ENCODE measurements at places on chromosomes 5 and 9.

GRCh38 chr9:131616983-131617604 lies 71.8 kb downstream of the PRRT1B start:
- no peak for DNase-seq

DNA sequence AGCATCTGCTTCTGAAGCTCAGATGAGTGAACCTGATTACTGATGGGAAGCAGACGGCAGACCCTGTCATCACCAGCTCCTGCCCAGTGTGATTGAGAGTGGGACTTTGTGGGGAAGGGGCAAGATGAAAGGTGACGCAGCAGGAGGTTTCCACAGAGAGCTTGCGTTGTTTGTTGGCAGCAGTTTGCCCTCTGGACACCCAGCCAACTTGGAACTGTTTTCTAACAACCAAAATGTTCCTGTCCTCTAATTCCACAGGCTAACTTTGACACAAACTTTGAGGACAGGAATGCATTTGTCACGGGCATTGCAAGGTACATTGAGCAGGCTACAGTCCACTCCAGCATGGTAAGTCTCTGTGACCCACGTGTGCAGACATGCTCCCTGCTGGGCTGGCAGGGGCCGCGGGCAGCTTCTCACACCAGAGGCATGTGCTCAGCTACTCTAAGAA lies 20.9 kb downstream of the CYFIP2 start:
- no peak for DNase-seq

DNA sequence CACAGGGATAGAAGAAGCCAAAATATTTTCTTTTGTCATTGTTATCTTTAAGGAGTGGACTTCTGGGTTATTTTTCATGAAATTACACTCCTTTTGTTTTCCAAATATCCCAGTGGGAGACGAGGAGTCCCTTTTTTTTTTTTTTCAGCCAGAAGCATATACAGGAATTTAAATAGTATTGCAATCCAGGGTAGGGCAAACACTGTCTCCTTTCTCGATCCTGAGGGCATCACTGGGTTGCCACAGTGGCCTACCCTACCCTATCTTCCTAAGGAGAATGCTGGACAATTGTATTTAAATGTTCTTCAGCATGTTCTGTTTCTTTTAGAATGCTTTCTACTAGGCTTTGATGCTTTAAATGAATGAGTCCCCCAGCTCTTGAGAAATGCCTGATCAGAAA lies 47.9 kb downstream of the LRRC70 start:
- DNase-seq, result no peak

DNA sequence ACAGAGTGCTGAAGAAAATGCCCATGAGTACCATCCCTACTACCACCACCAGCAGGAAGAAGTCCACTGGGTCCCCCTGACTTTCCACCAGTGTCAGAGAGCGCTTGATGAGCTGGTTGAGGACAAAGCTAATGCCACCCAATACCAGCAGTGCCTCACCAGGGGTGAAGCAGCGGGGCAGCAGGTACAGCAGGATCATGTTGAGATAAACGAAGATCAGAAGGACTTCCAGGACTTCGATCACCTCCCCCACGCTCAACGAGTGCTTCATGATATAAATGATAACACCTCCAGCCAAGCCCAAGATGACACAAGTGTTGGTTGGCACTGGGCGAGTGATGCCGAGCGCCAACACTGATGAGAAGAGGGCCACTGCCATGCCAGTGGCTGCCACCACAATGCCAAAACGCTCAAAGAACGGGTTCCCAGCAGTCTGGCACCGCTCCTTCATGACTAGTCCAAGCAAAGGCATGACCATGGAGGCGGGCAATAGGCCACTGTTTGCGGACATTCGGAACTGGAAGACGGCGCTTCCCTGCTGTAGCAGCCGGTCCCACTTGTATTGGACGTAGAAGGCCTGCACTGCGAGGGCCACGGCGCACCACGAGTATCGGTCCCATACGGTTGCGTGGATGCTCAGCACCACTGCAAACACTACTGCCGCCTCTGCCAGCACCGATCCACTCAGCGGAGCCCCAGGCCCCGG lies 679 bp downstream of the DOLK start:
- DNase-seq, result no peak

DNA sequence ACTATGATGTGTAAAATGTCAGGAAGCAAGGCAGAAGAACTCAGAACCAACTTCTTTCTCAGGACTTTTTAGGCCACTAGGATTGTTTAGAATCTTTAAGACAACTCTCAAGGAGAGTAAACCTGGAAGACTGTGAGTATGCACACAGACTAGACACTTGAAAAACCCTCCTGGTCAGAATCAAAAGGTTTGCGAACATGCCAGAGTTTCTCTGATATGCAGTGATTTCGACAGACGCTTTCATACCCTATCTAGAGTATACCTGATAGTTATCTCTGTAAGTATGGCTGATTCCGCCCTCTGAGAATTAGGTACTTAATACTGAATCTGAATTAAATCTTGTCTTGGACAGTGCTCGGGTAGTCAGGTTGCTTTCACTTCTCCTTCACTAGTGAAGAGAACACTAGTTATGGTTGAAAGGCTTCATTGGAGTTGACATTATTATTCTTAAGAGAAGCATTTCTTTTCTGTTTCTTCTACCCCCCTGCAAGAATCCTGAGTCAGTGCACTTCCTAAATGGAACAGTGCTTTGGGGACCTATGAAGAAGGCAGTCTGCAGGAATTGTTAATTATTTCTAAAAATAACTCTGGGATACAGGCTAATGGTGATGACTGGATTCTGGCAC lies 158.1 kb downstream of the HACD4 start:
- DNase-seq, result no peak

GRCh38 chr5:119275601-119276173 lies 80.1 kb upstream of the TNFAIP8 start:
- no peak for DNase-seq

DNA sequence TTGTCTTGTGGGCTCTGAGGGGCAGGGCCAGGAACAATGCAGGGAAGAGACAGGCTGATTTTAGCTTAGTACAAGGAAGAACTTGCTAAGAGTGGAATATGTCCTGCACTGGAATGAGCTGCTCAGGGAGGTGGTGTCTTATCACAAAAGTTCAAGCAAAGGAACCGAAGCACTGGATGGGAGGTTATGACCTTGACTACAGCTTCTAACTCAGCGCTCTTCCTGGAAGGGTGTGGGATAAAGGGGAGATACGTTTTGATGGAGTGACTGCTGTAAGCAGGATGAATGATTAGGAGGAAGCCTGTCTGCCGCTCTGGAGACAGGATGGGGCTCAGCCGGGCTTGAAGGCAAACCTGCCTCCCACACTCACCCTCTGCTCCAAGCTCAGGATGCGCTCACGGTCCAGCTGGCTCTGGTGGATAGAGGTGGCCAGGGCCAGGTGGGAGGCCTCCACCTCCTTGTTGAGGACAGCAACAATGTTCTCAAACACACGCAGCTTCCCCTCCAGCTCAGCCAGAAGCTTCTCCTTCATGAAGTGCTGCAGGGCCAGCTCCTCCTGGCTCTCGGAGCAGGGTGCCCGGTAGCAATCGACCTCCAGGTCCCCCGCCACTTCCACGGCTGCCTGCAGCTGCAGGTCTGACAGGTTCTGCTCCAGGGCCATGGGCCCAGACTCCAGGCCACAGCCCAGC lies 13.5 kb downstream of the TRAF1 start:
- DNase-seq, result no peak
